ENCODE measurements at places on chromosomes 5 and 9.

DNA sequence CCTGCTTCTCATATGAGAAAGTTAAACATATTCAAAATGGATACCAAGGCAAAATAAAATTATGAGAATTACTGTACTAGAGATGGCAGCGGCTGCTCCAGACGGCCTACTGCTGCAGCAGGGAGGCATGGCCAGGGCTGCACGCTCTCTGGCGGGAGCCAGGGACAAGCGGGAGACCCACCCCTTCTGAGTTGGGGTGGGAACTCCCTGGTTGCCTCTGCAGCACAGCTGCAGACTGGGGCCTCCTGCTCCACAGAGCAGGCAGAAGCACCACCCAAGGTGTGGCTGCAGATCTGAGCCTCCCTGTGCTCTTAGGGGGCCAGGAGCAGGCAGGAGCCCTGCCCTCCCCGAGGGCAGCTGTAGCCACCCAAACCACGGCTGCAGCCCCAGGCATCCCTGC, 2.3 kb upstream of the AUH start:
- H3K4me1 ChIP-seq: 0 out of 2 replicates have a peak, but pooled peaks cover 14% of the 10 kb centered on the region
- DNase-seq: no peak
- H3K27me3 ChIP-seq: no peaks in the 10 kb centered on the region
- no peak overlapping the region for H3K27ac ChIP-seq
- no peak overlapping the region for H3K4me3 ChIP-seq

DNA sequence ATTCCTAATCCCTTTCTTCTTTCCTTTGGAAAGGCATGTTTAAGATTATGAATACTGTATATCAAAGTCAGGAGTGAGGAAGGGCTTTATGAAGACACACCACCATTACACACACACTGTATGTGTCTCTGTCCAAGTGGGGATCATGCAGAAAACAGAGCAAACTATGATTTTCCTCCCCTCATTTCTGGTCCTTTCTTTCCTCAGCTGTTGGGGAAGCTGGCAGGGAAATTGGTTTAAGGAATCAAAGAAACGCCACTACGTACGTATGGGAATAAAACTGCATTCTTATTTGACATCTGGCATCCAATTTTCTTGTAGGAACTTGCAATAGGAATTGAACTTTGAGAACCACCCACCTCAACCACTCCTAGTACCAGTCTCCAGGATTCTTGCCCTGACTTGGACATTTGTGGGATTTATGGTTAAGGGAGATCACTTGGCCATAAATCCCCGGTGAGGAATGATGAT, 125.8 kb downstream of the PDE4D start:
- DNase-seq: no peak
- no peaks in the 10 kb centered on the region for H3K4me1 ChIP-seq
- H3K4me3 ChIP-seq: no peak overlapping the region
- no peaks in the 10 kb centered on the region for H3K27me3 ChIP-seq
- H3K27ac ChIP-seq: no peak overlapping the region

DNA sequence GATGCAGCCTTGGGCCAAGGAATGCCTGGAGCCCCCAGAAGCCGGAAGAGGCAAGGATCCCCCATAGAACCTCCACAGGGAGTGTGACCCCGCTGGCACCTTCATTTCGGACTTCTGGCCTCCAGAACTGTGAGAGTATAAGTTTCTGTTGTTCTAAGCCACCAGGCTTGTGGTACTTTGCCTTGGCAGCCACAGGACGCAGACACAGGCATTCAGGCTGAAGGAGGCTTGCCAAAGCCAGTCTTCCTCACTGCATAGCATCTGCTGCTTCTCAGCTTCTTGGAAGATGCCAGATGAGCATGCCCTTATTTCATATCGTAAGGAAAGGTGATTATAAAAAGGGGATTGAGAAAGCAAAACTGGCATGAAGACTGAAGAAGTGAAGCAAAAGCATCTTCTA, 61.1 kb upstream of the TAS2R1 start:
- no peak for DNase-seq
- no peak overlapping the region for H3K27ac ChIP-seq
- H3K36me3 ChIP-seq: no peaks in the 10 kb centered on the region
- no peaks in the 10 kb centered on the region for H3K27me3 ChIP-seq
- H3K4me3 ChIP-seq: no peak overlapping the region

- no peak overlapping the region for H3K27ac ChIP-seq
- H3K27me3 ChIP-seq: no peaks in the 10 kb centered on the region
- peaks cover 23% of the 10 kb centered on the region for H3K4me1 ChIP-seq
These were observed 20.1 kb downstream of the CDK20 start for GRCh38 chr9:87954230-87954629.

- H3K27me3 ChIP-seq: no peaks in the 10 kb centered on the region
- H3K4me1 ChIP-seq: peaks cover 12% of the 10 kb centered on the region
- no peak overlapping the region for H3K4me3 ChIP-seq
- H3K36me3 ChIP-seq: no peaks in the 10 kb centered on the region
- H3K27ac ChIP-seq: no peak overlapping the region
- DNase-seq: no peak
These were observed 86.4 kb downstream of the ADRB2 start for GRCh38 chr5:148912714-148913398.
